ENCODE measurements at places on chromosomes 3 and 15.

- DNase-seq: no peak
Measured at GRCh38 chr3:189630767-189631372, 319 bp upstream of the TP63 start.

DNA sequence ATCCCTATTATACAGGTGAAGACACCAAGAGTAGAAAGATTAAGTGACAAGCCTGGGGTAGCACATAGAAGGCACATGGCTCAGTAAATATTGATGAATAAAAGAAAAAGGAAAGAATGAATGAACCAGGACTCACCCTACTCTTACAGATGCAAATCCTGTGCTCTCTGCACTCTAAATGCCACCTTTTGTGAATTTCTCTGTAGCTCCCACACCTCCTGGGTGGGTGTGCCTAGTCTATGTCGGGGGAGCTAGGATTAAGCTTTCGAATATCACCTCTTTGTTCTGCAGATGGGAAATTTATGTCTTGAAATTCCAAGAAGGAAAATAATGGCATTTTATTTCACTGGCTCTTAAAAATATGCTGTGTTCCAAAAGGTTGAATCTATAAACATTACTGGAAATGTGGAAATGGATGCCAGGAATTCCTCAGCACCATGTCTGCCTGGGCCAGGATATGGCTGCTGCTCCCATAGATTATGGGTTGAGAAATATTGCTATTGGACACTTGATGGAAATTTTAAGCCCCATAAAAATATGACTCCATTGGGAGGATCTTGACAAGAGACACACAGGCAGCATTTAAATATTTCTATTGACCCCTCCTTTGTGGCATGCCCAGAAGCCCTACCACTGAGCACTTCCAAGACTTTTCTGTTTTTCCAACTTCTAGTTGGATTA lies 43.3 kb downstream of the CCNB2 start:
- DNase-seq: no peak

GRCh38 chr3:82376883-82377282 lies 615.4 kb upstream of the GBE1 start:
- no peak for DNase-seq

DNA sequence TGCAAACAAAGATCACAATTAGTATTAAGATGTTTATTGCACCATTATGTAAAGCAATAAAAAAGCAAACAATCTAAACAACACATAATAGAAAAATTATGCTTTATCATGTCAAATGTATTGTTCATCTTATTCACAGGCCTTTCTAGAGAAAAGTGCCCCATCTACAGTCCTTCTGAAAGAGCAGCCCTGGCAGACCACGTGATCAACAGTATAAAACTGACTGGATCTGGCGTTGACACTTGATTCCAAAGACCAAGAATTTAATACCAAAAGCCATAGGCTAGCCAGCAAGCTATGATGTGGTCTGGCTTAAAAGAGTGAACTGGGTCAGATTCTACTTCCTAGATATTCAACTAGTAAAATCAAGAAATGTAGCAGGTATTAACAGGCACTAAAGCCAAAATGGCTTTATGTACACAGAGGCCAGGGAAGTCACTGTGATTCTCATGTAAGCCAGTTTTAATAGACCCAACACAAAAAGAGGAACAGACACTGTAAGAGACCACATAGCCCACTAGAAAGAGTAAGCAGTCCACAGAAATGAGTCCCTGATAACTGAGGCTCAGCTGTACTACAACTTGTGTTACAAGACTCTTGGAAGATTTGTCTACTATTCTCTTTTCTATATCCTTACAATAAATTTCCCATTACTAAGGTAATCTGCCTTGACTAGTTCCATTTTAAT lies 32.5 kb downstream of the DMXL2 start:
- no peak for DNase-seq

GRCh38 chr3:177468816-177469215 lies 271.5 kb upstream of the TBL1XR1 start:
- DNase-seq: no peak

DNA sequence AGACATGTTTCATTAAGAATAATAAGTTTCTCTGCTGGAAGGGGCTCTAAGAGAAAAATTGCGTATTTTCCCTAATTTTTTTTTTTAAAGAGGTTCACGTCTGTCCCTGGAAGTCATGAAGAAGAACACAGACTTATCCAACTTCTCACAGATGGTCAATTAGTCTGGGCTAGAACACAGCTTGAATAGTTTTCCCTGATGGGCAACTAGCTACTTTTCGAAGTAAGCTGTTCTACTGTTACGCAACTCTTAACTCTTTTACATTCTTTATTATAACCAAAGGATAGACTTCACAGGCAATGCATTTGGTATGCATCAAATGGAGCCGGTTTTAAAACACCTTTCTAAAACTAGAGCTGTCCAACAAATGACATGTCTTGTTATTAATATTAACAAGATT lies 144.2 kb upstream of the TNIK start:
- DNase-seq: no peak

GRCh38 chr3:21942328-21942727 lies 191.3 kb upstream of the ZNF385D start:
- no peak for DNase-seq

- DNase-seq: no peak
Measured at GRCh38 chr3:113269661-113270060, 58.3 kb downstream of the BOC start.

GRCh38 chr3:169362301-169362700 lies 301.2 kb downstream of the MECOM start:
- no peak for DNase-seq

- DNase-seq: no peak
Measured at GRCh38 chr3:23548706-23549105, 257.0 kb upstream of the UBE2E1 start.

- DNase-seq: no peak
Measured at GRCh38 chr3:141646760-141647561, 91.1 kb upstream of the RNF7 start.

DNA sequence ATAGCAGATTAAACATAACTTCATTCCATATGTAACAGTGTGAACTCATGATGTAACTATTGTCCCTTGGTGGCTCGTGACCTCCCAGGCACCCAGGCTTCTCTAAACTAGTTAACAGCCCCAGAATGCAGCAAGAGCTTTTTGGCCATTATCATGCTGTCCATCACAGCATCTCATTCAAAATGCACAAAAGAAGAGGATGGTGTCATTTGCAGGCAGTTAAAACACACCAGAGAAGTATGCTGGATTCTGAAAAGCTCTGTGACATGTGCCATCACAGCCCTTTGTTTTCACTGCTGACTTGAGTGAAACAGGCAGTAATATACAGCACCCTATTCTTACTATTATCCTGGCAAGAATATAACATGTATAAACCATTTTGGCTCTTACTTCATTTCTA lies 117.6 kb upstream of the CHMP2B start:
- DNase-seq: no peak

GRCh38 chr3:122930063-122930997 lies 97.2 kb downstream of the SEMA5B start:
- no peak for DNase-seq

DNA sequence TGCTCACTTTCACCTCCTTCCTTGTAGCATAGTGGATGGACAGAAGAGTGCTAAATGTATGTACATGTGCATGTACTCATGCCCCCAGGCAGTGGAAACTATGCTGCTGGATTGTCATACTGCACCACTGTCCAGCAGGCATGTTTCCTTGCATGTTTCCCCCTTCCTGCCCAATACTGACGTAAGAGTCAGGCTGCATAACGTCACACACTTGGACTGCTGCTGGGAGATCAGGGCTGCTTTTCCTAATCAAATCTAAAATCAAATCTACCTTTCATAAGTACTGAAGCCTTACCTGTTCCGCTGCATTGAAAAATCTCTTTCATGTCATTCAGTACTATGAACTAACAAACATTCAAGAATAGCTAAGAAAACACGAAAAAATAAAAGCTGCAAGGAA lies 67.9 kb upstream of the ROBO1 start:
- no peak for DNase-seq

- no peak for DNase-seq
Measured at GRCh38 chr15:68052431-68052830, 1.7 kb upstream of the PIAS1 start.

DNA sequence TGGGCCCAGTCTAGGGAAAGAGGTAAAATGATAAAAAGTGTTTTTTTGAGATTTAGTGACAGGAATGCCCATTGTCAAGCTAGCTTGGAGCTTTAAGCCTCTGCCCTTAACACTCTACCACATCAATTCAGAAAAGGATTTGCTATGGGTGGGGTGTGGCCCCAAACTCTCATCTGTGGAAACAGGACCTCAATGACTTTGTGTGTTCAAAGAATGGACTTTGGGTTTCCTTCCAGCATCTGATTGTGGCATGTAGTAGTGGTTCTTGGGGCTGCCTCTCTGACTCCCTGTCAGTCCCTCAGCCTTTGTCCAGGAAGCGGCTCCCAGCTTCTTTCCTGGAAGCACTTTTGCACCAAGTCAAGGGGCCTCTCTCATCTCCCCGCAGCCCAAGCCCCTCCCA lies 56.1 kb downstream of the CCNL1 start:
- no peak for DNase-seq

- no peak for DNase-seq
Measured at GRCh38 chr15:78280319-78281072, 16.1 kb downstream of the DNAJA4 start.

DNA sequence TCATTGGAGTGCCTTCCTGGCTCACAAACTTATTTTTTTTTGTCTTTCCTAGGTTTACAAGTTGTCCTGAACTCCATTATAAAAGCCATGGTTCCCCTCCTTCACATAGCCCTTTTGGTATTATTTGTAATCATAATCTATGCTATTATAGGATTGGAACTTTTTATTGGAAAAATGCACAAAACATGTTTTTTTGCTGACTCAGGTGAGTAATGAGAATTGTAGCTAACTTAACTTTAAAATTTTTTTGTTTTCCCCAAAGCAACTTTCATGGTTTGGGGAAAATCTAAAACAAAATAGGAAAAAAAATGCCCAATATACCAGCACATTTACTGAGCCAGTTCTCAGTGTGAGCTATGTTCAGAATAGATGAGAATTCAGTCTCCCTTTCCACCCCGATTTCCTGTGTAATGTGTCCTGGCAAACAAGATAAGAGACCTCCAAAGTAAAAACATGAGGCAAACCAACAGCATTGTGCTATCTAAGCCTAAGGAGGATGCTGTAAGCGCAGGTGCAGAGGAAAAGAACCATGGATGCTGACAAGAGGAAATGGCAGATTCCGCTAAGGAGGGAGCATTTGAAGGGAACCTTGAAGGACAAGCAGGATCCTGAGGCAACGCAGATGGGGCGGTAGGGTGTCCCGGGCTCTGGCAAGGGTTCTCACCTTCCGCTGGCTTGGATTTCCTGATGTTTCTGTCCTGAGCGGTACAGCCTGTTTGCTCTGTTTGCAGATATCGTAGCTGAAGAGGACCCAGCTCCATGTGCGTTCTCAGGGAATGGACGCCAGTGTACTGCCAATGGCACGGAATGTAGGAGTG lies 171.4 kb downstream of the CACNA1D start:
- DNase-seq: no peak

GRCh38 chr15:80970018-80970657 lies 19.5 kb downstream of the MESD start:
- DNase-seq: peak; percentile 64

GRCh38 chr15:85073556-85074194 lies 92.0 kb downstream of the PDE8A start:
- DNase-seq: peak; percentile 11

- no peak for DNase-seq
Measured at GRCh38 chr15:51093839-51094605, 684 bp downstream of the TNFAIP8L3 start.

DNA sequence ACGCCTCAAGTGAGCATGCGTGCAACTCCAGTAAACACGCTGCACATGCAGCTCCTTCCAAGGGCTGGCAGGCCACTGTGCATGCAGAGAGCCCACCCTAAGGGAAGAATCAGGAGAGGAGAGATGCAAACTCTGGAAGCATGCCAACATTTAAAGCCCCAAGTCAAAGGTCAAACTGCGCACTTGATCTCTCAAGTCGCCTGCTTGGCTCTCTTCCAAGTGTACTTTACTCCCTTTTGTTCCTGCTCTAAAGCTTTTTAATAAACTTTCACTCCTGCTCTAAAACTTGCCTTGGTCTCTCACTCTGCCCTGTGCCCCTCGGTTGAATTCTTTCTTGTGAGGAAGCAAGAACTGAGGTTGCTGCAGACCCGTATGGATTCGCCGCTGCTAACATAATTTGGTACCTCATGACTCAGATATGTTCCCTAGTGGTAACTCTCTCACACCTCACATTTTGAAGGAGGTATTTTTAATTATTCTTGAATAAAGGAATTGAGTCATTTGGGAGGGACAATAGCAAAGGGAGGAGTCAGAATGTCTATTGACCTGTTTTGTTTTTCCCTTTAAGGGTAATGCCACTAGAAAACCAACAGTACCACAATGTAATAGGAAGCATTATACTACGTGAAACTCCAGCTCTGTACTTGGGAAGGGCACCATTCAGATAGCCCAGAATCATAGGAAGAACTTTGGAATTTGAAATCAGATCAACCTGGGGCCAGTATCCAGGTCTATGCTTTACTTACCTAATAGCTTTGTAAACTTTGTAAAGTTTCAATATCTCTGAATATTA lies 19.6 kb upstream of the DGKG start:
- DNase-seq: no peak

GRCh38 chr3:196620161-196620604 lies 19.3 kb upstream of the NRROS start:
- no peak for DNase-seq

DNA sequence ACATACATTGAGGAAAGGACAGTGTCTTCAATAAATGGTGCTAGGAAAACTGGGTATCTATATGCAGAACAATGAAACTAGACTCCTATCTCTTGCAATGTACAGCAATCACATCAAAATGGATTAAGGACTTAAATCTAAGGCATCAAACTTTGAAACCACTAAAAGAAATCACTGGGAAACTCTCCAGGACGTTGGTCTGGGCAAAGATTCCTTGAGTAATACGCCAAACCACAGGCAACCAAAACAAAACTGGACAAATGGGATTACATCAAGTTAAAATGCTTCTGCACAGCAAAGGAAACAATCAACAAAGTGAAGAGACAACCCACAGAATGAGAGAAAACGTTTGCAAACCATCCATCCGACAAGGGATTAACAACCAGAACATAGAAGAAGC lies 14.5 kb downstream of the LAMP3 start:
- DNase-seq: no peak

DNA sequence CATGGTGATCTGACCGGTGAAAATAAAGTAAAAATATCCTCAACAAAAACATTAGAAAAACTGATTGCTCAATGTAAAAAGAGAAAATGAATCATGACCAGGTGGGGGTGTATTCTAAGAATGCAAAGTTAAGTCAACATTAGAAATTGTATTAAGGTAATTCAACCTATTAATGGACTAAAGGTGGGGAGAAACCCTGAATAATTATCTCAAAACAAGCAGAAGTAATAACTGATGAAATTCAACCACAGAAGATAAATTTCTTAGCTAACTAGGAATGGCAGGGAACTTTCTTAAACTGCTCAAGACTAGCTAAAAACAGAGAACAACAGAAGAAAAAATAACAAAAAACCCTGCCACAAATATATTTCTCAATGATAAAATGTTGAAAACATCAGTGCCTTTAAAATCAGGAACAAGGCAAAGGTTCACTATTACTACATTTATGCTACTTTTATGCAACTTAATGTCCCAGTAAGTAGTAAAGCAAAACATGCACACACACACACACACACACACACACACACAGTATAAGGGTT lies 204.4 kb upstream of the THBS1 start:
- no peak for DNase-seq
